ENCODE measurements at places on chromosomes 5 and 9.

DNA sequence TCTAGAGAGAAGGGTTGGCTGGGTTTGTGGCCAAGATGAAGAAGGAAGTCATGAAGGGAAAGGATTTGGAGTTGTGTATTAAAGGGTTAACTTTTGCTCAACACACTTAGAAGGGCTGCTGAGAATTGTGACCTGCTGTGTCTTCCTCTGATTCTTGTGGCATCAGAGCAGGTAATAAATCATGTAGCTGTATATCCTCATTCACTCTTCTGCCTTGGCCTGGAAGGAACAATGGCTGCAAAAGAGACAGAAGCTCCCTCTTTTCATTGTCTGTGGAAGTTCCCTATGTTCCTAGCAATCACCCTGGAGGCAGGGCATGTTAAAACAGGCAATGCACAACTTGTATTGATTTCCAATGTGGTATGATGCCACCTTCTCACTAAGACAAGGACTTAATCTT lies 159.1 kb downstream of the LRRC70 start:
- DNase-seq: no peak

- no peak for DNase-seq
These were observed 195.7 kb downstream of the PALM2AKAP2 start for GRCh38 chr9:109975574-109976295.

GRCh38 chr5:124234022-124234769 lies 512.2 kb downstream of the ZNF608 start:
- DNase-seq: no peak

- no peak for DNase-seq
These were observed 177.9 kb downstream of the MACROH2A1 start for GRCh38 chr5:135221187-135221473.

DNA sequence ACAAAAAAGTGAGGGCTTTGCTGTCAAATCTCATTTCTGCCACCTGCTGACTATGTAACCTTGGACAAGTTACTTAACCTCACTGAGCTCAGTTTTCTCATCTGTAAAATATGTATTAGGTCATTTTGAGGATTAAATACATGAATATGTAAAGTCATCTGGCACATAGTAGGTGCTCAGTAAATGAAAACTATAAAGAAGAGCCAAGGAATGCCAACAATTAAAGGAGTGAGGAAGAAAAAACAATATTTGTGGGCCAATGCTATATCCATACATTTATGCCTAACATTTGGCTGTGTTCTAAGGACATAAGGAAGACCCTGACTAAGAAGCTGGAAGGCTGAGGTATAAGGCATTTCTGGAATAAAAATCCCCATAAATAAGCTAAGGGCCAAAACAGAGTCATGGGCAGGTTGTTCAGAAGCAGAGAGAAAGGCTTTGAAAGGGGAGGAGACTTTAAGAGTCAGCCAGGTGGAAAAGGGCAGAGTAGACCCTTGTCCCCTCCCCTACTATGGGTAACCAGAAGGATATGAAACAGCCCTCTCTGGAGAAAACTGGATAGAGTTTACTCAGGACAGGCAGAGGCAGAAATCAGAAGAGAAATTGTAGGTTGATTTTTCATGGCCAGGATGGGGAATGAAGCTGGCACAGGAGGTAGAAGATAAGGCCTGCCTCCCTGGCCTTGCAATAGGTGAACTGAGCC lies 47.6 kb upstream of the SIL1 start:
- no peak for DNase-seq

GRCh38 chr5:73292816-73293459 lies 119.9 kb downstream of the TMEM174 start:
- no peak for DNase-seq

DNA sequence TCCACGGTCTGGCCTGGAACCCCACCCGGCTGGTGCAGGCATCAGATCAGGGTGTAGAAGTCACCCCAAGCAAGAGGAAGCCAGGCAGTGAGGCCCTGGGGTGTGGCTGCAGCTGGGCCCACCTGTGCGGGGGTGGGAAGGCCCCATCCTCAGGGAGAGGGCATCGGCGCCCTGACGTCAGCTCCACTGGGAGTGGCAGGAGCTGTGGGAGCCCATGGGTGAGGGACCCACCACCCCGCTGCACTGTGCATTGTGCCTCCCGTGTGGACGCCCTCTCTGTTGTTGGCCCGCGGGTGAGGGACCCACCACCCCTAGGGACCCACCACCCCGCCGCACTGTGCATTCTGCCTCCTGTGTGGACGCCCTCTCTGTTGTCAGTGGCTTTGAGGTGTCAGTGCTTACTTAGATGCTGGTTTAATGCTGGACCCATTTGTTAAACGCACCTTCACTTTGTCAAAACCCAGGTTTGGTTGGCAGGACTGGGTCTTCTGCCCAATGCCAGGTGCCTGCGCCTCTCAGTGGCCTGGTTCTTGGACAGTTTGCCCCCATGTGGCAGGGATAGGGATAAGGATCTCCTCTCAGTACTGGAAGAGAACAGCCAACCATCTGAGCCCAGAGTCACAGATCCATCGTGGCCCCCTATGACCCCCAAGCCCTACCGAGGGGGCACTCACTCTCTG lies 6.9 kb upstream of the EXOC3 start:
- no peak for DNase-seq

DNA sequence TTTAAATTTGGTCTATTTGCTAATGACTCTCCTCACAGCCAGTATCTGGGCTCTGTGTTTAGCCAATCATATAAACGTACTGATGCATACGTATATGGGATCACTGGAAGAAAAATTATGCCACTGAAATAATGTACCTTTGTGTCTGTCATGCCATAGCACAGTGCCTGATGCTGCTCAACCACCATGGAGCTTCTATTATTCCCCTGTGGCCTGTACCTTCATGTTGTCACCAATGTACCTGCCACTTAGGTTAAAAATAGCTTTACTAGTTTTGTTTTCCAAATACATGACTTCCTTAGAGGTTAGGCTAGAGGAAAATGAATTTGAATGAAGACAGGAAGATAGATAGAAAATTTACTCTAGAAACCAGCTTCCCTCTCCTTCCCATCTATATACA lies 34.6 kb downstream of the HACD4 start:
- no peak for DNase-seq

DNA sequence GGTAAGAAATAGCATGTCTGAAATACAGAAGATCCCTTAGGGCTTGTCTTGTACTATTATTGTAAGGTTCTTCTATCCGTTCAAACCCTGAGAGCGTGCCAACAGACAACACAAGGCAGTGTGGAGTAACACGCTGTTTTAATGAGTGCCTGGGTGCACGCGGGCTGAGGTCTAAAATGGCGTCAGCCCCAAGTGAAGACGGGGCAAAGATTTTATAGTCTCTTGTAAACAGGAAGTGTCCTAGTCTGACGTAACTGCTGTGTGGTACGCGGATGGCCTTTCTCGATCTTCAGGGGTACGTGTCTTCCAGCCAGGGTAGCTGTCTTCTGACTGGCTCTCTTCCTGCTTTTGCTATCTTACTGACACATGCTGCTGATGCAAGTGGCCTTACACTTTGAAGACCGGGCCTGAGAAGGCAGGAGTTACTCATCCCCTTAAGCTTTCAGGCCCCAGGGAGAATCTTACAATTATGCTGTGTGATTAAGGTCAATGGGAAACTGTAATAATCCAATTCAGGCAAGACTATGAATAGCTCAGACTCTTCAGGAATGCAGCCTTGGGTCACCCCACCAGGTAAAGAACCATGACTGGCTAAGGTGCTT lies 1812.0 kb upstream of the CDH9 start:
- no peak for DNase-seq

GRCh38 chr5:132820162-132820754 lies 7.2 kb downstream of the SOWAHA start:
- peak; percentile 99 for DNase-seq

GRCh38 chr9:96048104-96048955 lies 172.8 kb downstream of the ERCC6L2 start:
- no peak for DNase-seq

DNA sequence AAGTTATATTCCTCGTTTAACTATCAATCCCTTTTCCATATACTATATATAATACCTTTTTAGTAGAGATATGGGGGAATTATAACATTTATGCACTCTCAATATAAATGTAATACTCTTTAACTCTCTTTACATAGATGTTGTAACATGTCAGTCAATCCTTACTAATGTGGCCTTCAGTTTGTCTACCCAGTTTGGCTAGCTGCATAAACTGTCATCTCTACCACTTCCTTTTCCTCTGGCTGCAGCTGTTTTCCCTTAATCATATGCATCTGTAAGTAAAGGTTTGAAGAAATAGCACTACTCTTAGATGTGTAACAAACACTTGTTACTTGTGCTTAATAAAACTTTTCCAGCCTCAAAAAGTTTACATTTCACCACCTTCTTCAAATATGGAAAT lies 13.4 kb downstream of the ABHD17B start:
- DNase-seq: no peak

GRCh38 chr9:92942688-92943616 lies 4.4 kb upstream of the FGD3 start:
- no peak for DNase-seq

- peak; percentile 41 for DNase-seq
These were observed 153.5 kb downstream of the ZNF608 start for GRCh38 chr5:124592891-124593290.

- no peak for DNase-seq
These were observed 86.7 kb downstream of the PSD2 start for GRCh38 chr5:139882316-139882715.

DNA sequence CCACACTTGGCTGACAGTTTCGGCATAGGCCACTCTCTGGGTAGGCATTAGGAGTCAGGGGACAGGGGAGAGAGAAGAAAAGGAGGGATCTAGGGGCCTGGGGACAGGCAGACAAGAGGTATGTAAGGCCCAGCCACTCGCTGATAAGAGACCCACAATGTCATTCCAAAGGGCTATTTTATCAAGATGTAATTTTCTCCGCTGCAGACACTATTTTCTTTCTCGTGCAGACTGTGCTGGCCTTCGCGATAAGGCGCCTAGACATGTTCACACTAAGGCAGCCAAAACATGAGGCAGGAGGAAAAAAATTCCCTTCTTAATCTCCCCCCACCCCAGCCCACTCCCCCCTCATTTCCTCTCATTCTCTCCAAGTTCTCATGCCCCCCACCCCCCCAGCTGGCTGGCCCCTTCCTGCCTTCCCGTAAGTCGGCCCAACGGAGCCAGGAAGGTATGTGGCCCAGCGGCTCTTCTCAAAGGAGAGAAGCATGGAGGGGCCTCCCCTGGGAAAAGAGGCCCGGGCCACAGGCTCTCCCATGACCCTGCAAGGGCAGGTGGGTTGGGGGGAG lies 44.9 kb upstream of the SYNPO start:
- no peak for DNase-seq

DNA sequence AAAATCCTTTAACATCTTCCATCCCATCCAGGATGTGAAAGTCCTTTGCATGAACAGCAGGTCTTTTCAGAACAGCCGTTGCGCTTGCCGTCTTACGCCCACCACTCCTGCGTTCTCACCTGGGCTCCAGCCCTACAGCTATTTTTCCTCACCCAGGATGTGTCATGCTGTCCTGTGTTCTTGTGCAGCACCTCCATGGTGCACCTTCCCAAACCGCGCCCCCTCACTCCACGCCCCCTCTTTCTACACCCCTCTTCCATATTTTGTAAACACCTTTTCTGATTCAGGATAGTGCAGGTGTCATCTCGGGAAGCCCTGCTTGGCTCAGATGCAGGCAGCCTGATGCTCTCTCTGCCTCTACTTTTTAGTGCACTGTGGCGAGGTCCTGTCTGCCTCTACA lies 18.4 kb downstream of the CAMK4 start:
- peak; percentile 58 for DNase-seq

DNA sequence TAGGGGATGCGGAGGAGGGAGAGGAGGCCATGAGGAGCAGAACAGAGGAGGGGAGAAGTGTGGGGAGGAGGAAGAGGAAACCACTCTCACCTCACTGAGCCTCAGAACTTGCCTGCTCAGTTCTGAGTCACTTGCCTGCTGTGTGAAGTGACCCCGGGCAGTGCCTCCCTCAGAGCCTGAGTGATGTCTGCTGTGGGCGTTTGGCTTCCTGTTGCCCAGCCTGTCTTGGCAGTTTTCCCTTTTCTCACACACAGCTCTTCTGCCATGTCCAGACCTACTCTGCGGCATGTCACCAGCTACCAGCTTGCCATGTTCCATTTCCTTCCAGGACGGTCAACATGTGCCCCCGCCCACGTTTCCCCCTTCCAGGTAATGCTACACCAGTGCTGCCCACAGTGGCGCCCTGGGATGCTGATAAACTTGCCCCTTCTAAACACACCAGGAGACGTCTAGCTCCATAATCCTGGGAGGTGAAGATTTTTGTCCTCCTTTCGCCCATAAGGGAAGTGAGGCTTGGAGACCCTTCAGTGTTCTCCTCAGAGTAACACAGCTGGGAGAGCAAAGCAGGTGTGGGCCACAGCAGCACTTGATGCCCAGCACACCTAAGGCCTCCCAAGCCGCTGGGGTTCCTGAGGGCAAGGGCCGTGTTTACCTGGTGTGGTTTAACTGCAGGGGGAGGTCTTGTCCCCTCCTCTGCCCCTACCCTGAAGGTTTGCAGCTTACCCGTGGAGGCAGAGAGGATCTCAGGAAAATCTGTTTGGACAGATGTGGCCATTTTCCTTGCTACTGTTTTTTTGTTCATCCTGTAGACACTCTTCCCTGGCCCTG lies 63.8 kb upstream of the RNF130 start:
- peak; percentile 11 for DNase-seq

DNA sequence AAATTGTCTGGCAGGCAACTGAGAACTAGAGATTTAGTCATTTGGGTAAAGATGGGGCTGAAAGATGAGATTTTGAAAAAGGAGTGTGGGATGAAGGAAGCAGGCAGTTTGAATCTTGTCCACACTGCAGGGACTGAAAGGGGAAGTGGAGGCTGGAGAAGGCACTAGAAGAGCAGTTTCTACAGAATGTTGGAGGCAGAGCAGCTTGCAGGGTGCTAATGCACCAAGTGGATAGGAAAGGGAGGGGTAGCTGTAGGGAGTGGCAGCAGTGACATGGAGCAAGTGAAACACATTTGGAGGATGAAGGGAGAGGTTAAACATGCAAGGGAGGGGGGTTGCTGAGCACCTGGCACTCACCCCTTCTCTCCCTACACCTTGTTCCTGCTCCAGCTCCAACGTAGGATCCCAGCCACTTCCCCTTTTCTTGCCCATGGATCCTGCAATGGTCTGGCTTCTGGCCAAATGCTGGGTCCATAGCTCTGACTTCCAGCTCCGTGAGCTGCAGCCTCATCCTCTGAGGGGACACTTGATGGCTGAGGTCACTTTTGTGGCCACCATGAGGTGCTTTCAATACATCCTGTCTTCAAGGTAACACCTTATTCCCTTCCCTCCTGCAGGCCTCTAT lies 30.0 kb upstream of the FGD3 start:
- no peak for DNase-seq

GRCh38 chr5:91727463-91727862 lies 344.3 kb upstream of the ARRDC3 start:
- no peak for DNase-seq

GRCh38 chr5:172090976-172091547 lies 84.6 kb upstream of the FBXW11 start:
- DNase-seq: no peak

GRCh38 chr9:110006657-110007056 lies 201.3 kb downstream of the C9orf152 start:
- no peak for DNase-seq

GRCh38 chr9:5269249-5269715 lies 35.2 kb downstream of the RLN2 start:
- DNase-seq: no peak

DNA sequence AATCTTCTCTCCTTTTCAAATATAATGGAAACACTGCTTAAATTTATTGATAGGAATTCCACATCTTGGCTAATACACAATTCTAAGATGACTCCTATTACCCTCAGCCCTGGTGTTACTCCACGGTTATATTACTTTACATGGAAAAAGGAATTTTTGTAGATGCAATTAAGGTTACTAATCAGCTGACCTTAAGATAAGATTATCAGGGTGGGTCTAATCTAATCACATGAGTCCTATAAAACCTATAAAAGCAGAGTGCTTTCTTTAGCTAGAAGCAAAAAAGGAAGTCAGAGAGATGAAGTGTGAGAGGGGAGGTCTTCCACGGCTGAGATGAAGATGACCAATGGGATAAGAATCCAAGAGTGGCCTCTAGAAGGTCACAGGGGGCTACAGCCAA lies 268.6 kb downstream of the PDE4D start:
- no peak for DNase-seq
